ENCODE measurements at places on chromosomes 11 and 22.

GRCh38 chr11:115607621-115608221, 103.5 kb upstream of the CADM1 start:
- DNase-seq = no peak

DNA sequence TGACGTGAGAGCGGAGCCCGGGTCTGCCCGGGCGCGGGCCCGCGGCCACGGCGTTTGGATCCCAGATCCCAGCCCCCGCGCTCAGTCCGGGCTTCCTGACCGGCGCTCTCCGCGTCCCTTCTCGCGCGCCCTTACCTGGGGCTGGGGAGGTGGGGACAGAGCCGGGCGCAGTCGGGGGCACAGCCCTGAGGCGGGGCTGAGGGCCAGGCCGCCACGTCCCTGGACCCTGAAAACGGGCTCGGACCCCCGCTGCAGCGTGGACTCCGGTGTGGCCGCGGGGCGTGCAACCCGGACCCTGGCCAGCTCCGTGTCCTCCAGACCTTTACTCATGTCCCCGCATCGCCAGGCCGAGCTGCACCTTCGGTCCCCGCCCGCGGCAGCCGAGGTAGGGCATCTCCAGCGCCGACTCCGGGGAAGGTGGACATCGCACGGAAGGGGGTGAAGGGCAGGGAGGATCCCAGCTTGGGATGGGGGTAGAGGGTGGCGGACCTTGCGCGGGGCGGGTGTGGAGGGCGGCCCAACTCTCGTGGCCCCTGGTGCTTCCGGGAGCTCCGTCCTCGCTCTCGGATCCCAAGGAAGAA, 9.9 kb upstream of the AIFM3 start:
- no peak for DNase-seq

GRCh38 chr11:12949453-12949852, 59.7 kb upstream of the RASSF10 start:
- DNase-seq = no peak

GRCh38 chr11:8941341-8942103, 1.3 kb downstream of the ASCL3 start:
- no peak for DNase-seq

GRCh38 chr22:44676441-44677352, 25.3 kb upstream of the PRR5 start:
- DNase-seq = no peak

DNA sequence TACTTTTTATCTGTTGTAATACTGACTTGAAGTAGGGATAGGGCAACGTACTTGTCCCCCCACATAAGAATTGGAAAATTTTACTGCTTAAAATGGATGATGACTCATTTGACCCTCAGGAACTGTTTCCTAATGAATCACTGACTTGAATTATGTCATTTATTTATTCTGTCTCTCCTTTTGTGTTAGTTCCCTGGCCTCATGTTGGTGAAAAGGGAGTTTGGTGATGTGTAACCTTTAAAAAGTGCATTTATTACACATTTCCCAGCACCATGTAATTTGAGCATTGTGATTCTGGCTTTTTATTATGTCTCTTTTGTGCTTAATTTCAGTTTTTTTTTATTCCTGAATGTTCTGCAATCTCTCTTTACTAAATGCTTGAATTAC, 20.3 kb upstream of the PGM2L1 start:
- DNase-seq = no peak

- DNase-seq = no peak
Measured at GRCh38 chr11:42526426-42526825, 785.4 kb upstream of the API5 start.

GRCh38 chr11:77967753-77968152, 26.7 kb downstream of the INTS4 start:
- no peak for DNase-seq

DNA sequence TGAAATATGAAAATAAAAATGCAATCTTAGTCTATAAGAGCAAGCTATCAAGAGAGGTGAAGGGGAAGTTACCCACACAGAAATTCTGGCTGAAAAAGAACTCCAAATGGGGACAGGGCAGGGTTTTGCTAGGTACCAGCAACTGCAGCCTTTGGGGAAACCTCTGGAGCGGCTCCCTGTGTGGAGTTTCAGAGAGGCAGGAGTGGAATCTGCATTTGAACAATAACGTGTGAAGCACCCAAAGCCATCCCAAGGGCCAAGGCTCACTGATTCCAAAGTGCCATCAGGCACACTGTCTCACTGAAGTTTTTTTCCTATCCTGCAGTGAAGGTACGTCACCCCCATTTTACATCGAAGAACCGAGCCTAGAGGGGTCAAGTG, 87.8 kb downstream of the KCNC1 start:
- DNase-seq = no peak

DNA sequence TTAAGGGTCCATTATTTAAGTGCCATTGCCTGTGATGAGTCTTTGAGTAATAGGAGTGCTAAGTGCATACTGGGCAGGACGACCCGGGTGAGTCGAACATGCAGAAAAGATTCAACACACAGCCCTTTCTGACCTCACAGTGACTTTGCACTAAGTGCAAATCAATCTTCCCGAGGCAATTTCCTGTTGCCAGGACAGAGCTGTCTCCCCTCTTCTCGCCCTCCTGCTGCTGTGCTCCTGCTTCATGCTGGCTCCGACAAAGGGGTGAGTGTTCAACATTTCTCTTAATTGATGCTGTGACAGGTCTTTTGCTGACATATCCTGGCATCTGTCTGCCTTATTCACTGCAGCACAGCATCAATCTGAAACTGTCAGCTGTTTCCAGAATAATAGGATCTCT, 42.0 kb downstream of the MCHR1 start:
- no peak for DNase-seq

DNA sequence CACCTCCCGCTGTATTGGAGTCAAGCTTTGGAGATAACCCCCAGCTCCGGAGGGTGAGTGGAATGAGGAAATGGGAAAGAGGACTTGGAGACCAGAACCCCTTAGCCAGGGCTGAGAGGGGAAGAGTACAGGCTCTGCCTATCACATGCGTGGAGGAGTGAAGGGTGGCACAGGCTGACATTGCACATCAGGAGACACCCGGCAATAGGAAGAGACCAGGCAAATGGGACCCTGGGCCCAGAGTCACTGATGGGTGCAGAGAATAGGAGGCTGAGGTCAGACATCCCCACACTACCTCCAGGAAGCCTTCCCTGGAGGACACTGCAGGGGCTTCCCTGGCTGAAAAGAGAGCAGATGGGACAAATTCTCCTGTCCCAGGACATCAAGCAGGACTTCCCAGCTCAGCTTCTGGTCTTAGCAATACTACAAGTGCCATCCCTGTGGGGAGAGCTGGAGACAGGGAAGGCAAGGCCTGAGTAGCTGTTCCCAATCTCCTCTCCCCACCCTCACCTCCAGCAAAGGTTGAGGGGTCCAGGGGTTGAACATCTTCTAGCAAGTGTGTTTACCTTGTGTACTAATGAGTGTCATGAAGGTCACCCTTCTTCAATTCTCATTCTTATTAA, 160.7 kb downstream of the BUD13 start:
- DNase-seq = no peak

- no peak for DNase-seq
Measured at GRCh38 chr11:112630496-112630895, 330.7 kb upstream of the NCAM1 start.

- DNase-seq = no peak
Measured at GRCh38 chr11:133824593-133824992, 20.7 kb downstream of the SPATA19 start.

- DNase-seq = no peak
Measured at GRCh38 chr11:22130462-22131053, 62.3 kb upstream of the ANO5 start.

- DNase-seq = no peak
Measured at GRCh38 chr11:44593251-44593650, 27.8 kb downstream of the CD82 start.

DNA sequence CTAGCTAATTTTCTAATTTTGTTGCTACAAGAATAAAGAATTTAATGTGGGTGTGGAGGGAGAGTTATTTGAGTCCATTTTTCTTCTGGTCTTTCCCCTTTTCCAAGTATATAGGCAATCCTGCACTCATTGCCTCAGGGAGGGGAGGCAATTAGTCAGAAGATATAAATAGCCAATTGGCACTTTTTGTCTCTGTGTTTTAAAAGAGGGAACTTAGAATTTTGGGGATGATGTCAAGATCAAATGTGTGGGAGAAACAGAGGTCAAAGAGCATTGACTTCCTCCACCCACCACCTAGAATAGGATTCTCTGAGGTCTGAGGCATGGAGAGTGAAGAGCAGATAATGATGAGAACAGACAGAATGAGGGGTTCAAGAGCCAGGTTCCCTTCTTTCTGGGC, 120.3 kb upstream of the ZC3H12C start:
- DNase-seq = no peak

- no peak for DNase-seq
Measured at GRCh38 chr11:128492461-128492860, 94.9 kb downstream of the ETS1 start.

GRCh38 chr11:7672276-7672959, 882 bp downstream of the CYB5R2 start:
- DNase-seq = no peak

DNA sequence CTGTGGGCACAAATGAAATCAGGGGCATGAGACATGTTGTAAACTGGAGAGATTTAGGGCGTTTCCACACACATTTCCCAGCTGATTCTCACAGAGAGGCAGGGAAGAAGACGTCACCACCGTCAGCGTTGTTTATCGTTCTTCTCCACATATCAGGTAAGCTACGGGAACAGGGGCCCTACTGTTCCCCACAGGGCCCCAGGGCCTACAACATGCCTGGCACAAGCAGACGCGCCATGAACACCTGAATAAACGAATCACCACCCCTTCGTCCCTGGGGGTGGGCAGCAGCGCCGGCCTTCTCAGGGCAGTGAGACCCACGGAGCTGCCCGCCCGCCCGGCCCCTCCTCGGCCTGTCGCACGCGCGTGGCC, 342 bp downstream of the EFCAB6 start:
- no peak for DNase-seq

- no peak for DNase-seq
Measured at GRCh38 chr11:58047818-58048217, 17.1 kb downstream of the OR6Q1 start.

DNA sequence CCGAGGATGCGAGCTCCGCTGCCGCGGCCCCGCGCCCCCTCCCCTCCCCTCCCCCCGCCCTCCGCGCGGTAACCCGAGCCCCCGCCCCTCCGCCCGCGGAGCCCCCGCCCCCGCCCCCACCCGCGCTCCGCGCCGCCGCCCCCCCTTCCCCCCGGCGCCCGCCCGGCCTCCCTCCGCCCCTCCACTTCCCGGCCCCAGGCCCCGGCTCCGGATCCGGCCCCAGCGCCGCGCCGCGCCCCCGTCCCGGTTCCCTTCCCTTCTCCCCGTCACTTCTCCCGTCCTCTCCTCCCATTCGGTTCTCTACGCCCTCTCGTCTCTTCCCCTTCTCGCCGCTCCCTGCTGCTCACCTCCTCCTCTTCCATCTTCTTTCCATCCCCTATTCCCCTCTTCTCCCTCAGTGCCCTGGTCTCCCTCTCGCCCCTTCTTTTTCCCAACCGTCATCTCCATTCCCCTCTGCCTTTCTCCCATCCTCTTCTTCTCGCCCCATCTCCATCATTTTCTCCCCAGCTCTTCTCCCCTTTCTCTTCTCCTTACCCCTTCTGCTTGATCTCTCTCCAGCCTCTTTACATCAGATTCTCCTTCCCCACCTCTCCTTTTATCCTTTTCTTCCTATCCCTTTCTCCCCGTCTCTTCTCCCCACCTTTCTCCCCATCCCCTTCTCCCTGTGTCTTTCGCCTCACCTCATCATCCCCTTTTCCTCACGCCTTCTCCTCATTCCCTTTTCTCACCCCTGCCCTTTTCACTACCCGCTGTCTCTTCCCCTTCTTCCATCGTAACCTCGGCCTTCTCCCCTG, at the start of gene DCHS1:
DCHS1 (minus strand) TSS at position 20 of the 794 bp plus-strand sequence. CDS start 14,196 bp downstream, outside the sequence.
- DNase-seq = no peak

DNA sequence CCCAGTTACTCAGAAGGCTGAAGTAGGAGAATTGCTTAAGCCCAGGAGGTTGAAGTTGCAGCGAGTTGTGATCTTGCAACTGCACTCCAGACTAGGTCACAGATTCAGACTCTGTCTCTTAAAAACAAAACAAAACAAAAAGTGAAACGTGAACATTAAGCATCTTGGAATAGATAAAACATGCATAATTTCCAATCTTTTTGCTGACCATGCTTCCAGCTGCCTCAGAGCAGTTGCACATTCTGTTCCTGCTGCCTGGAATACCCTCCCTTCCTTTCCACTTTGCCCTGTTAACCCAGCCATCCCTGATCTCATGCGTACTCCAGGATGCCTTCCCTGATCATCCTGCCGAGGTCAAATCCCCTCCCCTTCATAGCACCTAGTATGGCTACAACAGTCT, 718 bp upstream of the CCDC88B start:
- DNase-seq = no peak

- no peak for DNase-seq
Measured at GRCh38 chr22:19515654-19516377, 8.4 kb downstream of the CLDN5 start.

- no peak for DNase-seq
Measured at GRCh38 chr22:46846150-46846831, 83.8 kb downstream of the TBC1D22A start.

GRCh38 chr11:45606514-45607281, 58.7 kb downstream of the CHST1 start:
- DNase-seq = no peak

- no peak for DNase-seq
Measured at GRCh38 chr11:106276859-106277436, 199.5 kb downstream of the AASDHPPT start.

DNA sequence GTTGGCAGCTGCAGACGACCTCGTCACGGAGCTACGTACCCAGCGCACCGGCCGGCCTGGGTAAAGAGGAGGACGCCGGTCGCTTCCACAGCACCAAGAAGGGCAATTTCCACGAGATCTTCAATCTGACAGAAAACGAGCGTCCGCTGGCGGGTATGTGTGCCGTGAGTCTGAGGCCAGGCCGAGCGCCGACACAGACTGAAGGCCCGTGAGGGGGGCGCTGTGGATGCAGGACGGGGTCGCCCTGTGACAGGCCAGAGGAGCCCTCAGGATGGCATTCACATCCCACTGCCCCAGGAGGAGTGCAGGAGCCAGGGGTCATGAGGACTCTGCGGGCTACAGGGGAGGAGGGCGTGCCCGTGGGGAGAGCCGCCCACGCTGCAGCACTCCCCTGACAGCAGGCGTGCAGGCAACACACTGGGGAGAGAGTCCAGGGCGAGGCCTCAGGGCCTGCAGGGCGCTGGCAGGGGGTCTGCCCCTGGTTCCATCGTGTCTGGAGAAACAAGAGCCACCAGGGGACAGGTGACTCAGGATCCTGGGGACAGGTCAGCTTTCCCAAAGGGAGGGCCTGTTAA, 53.6 kb downstream of the GRAMD4 start:
- DNase-seq = no peak

GRCh38 chr11:112511911-112512310, 251.3 kb upstream of the PLET1 start:
- DNase-seq = no peak
